AG08396 (cell line): ENCODE measurements at places on chromosomes 5 and 9.

- no peak for DNase-seq
Measured at GRCh38 chr5:143205883-143206195, 197.6 kb downstream of the NR3C1 start.

DNA sequence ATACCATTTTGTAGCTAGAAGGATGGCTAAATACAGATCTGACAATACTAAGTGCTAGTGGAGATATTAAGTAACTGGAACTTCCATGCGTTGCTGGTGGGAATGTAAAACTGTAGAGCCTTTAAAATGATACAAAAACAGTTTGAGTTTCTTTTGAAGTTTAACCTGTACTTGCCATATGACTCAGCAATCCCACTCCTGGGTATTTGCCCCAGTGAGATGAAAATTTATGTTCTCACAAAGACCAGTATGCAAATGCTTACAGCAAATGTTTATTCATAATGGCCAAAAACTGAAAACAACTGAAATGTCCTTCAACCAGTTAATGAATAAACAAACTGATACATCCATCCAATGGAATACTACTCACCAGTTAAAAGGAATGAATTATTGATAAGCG is 137.3 kb downstream of the SLC12A2 start:
- no peak for DNase-seq

- peak; percentile 81 for DNase-seq
Measured at GRCh38 chr5:179209359-179210150, 135.7 kb downstream of the ADAMTS2 start.

DNA sequence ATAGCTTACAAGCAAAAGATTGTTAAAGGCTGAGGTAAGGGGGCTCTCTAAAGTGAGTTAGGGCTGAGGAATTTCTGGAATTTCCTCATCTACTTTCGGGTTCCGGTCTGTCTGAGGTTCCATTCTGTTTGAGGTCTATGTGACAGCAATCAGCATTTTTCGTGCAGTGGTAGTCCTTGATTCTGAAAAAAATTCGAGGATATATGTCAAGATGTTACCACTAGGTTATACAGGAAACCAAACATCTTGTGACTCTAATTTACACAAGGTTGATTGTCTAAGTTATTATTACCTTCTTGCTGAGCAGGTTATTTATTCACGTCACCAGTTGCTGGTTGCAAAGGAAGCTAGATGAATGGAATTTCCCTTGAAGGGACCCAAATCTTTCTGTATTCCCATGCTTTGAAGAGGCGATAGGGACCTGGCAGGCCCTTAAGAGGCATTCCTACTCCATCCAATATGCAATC is 35.2 kb downstream of the RLN2 start:
- peak; percentile 19 for DNase-seq

GRCh38 chr5:131854134-131854533 is 57.3 kb upstream of the FNIP1 start:
- DNase-seq = no peak
